Mucosa of gallbladder (tissue), 1 donor: ENCODE measurements at places on chromosomes 13 and 19.

GRCh38 chr13:27842571-27842970, 50.3 kb downstream of the GSX1 start:
- DNase-seq = no peak

DNA sequence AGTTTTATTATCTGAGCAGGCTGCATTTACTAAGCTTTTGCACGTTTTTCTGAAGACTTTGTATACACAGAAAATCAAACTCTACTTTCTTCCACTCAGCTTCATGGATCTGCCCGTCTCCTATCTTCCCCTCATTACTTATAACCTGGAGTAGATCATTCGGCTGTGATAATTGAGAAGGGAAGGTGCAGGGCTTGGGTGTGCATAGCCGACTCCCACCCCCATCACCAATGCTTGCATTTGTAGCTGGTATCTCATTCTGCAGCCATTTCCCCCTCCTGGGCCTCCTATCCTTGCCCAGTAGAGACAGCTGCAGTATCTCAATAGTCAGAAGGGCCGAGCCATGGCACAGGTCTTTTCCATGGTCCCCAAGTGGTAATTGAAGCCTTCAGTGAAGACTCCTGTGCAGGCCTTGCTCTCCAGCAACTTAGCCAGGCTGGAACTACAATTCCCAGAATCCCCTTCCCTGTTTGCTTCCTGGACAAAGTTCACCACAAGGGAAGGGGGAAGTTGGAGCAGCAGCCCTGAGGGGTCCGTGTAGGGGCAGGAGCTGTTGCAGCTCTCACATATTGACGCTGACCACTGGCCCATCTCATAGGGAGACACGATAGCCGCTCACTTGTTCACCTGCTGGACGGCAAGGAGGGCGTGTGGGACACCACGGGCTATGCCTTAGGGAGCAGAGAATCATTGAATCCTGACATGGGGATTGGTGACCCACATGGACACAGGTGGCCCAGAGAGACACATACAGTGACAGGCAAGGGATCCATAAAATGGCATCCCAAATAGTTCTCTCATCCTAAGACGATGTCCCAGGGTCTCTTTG, 2.1 kb upstream of the SIGLEC8 start:
- DNase-seq = no peak

DNA sequence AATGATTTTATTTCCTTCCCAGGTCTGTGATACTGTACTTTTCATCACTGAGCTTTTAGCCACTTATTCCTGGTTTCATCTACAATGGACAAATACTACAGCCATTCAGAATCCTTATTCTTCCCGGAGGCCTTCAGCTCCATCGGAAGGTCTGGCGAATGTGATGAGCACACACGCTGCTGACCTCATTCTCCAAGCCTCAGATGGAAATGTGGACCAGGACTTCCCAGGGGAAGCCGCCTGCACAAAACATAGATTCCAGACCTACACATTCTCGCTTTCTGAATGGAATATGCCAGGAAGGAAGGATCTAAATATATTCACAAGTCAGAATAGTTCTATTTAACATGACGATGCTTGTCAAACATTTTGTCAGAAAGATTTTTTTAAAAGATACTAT, 75.6 kb downstream of the CDADC1 start:
- no peak for DNase-seq

DNA sequence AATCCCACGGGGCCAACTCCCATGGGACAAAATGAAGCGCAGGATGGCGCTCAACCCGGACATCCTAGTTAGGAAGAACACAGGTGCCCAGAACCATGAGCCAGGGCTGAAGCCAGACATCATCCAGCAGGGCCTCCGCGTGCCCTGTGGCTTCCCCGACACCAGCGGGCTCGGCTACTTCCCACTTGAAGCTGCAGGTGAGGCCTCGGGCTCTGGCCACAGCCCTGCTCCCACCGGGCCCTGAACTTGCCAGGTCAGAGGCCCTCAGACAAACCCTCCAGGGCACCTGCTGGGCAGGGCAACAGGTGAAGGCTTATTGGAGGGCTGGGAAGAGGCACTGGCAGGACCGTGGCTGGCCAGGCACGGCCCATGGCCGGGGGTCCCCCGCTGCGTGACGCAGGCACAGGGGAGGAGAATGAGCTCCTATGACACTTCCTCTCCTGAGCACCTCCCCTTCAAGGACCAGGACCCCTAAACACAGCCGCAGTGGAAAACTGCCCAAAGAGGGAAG, 117.7 kb downstream of the STK24 start:
- no peak for DNase-seq

- no peak for DNase-seq
These were observed 210.9 kb downstream of the NALCN start for GRCh38 chr13:101205408-101205807.

- DNase-seq = no peak
These were observed 186.2 kb downstream of the FOXO1 start for GRCh38 chr13:40480012-40480914.

- DNase-seq = peak; percentile 71
These were observed 4.3 kb upstream of the ZNF17 start for GRCh38 chr19:57406516-57407123.

DNA sequence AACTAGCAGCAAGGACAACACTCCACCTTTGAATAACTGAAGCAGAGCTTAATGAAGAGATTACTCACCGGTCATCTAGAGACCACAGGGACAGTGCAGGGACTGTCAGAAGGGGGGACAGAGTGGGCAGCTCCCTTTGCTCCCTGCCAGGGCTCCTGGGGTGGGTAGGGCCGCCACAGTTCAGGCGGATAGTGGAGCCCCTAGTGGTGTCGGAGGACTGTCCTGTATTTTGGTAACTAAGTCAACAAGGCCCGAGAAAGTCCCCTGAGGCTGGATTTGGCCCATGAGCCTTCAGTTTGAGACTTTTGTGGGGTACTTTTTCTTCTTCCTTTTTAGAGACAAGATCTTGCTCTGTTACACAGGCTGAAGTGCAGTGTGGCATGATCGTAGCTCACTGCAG, 44.6 kb downstream of the GJA3 start:
- DNase-seq = no peak

DNA sequence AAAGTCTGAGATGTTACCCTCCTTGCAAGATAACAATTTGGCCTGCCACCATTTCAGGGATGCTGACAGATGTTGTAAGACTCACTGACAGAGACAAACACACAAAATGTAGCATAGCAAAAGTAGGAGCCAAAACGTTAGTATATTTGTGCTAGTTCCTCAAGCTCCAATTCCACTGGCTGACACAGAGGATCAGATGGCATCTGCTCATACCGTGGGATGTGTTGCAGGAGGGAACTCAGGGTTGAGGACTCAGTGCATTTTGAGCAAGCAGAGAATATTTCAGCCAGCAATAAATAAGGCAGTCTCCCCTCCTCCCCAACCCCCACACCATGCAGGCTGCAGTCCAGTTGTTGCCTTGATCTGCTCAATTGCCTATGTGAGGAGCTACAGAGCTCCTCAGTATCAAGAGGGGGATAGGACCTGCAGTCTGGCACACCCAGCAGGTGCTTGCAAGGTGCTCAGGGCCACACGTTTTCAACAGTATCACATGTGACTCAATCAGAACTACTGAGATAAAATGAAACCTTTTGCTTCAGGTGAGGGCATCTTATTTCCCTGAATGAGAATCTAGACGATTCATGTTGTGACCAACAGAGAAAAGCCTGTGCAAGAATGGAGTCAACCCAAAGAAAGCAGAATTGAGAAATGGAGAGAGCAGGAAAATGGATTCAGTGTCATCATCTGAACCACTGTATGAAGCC, 23.6 kb upstream of the LRCH1 start:
- DNase-seq = no peak

- no peak for DNase-seq
These were observed 12.6 kb downstream of the ATP11A start for GRCh38 chr13:112702341-112702985.

DNA sequence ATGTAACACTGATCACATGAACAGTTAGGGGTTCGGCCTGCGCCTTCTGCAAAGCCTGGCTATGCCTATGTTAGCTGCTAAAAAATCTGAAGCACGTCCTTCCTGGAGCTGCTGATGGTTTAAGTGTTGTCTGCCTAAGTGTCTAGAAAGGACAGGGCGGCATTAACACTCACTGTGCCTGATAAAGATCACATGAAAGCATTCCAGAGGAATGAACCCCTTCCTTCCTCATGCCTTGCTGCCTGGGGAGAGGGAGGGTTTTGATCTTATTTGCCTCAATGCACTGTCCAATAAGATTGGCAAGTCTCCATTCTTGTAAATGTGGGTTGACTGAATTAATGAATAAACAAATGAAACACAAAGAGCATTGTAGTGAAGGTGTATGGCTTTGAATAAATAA, 5.2 kb downstream of the DOCK9 start:
- no peak for DNase-seq

- DNase-seq = no peak
These were observed 29.2 kb upstream of the GARRE1 start for GRCh38 chr19:34224996-34225658.

DNA sequence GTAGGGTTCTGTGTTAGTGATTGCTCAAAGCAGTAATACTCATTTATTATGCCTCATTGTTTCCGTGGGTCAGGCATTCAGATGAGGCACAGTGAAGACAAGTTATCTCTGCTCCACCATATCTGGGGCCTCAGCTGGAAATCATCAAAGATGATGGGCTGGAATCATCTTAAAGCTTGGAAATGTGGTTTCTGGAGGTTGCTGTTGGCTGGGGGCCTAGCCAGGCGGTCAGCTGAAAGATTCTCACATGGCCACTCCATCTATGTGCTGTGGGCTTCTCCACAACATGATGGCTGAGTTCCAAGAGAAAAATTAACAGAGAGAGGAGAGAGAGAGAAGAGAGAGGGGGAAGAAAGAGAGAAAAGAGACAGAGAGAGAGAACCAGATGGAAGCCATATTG, 75.5 kb downstream of the OLFM4 start:
- no peak for DNase-seq

- no peak for DNase-seq
These were observed 1135.9 kb upstream of the PCDH20 start for GRCh38 chr13:62551588-62551987.

DNA sequence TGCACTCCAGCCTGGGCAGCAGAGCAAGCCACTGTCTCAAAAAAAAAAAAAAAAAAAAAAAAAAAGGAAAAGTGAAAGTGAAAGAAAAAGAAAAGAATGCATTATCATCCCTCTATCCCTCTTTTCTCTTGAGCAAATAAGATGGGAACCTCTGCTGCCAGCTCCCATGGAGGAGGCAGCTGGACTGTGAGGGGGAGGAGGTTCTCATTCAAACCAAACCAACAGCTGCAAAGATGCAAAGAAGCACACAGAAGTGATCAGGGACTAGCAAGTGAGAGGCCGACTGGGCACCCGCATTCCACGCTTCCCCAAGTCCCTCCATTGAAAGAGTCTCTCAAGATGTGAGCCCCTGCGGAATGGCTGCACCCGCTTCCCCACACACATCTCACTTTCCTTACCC, 63.5 kb downstream of the TSHZ3 start:
- no peak for DNase-seq

- no peak for DNase-seq
These were observed 26.0 kb downstream of the WTIP start for GRCh38 chr19:34507414-34508067.

DNA sequence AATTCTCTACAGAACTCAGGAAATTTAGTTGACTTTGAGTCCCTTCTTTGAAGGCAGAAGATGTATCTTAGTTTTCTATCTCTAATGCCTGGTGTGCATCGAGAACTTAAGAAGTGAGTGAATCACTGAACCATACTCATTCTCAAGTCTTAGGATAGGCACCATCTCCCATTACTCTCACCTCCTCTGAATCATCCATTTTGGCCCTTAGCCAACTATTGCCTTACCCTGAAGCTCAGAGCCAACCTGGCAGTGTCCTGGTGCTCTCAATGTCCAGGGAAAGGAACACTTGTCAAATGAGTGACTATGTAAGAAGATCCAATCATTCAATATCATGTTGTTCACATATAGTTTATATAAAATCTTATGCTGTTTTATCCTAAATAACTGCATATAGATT, 146.6 kb downstream of the RGCC start:
- DNase-seq = no peak

DNA sequence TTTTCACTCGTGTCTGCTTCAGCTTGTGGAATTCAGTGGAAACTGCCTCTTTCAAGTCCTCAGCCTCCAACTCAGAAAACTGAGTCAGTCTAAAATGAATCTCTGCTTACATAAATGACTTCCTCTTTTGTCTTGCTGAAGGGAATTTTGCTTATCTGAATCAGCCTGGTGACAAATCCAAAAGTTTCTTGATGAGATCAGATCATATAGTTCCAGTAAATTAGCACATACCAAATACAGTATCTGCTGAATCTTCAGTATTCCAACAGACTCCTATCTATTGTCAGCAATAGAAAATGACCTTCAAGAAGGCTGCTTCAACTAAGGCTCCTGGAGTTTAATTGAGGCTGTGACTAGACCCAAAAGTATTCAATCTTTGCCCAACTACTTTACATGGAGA, 290.0 kb downstream of the MZT1 start:
- DNase-seq = no peak
